ENCODE measurements at places on chromosomes 2 and 18.
A peak's percentile ranks its signal among the peaks of the same experiment; 100 is the strongest.

DNA sequence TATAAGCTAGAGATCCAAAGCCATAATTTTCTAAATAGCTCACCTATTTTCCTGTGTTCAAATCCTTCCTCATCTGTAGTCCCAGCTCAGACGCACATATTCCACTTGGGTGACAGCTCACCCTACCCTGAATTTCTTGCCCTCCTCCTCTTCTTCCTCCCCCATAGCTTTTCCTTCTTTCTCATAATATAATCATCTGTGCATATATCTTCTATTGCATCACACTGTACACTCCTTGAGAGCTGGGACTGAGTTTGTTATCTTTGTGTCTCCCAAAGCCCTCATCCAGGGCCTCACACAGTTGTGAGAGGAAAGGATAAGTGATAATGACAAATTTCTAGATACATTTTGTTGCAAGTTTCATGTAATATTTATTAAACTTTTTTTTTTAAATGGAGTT lies 55.9 kb upstream of the RTN4 start:
- DNase-seq: no peak

GRCh38 chr18:7604361-7604760 lies 37.2 kb downstream of the PTPRM start:
- no peak for DNase-seq

DNA sequence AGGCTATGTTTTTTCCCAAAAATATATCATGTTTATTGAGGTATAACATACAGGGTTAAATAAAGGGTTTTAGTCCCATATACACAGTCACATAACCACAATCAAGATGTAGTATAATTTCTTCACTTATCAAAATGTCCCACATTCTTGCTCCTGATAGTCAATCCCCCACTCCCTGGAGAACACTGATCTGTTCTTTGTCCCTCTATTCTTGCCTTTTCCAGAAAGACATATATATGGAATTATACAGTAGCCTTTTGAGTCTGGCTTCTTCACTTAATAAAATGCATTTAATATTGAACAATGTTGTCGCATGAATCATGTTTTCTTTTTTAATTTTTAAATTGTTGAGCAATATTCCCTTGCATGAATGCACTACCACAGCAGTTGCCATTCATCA lies 1059.7 kb downstream of the TSN start:
- no peak for DNase-seq

DNA sequence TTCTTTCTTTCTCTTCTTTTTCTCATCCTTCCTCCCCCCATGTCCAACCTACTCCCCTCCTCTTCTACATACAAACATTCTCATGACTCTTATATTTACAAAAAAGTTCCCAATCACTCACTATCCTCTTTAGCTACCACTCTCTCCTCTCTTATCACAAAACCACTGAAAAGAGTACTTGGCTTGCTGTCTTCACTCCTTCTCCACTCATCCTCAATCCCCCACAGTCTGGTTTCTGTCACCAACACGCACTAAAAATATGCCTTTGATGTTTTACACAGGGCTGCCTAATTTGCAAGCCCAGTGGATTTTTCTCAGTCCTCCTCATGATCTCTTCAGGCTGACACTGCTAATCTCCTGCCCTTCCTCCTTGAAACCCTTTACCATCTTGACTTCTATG lies 159.5 kb downstream of the TNS1 start:
- DNase-seq: no peak

GRCh38 chr2:195824478-195824877 lies 167.5 kb downstream of the SLC39A10 start:
- DNase-seq: no peak

- no peak for DNase-seq
Observed at GRCh38 chr18:60686142-60686541, 313.6 kb upstream of the MC4R start.

- peak; percentile 61 for DNase-seq
Observed at GRCh38 chr18:49813319-49814146, at the start of gene ACAA2. Gene ACAA2 (minus strand): TSS chr18:49813533. CDS start chr18:49813484, 49 bp downstream.

DNA sequence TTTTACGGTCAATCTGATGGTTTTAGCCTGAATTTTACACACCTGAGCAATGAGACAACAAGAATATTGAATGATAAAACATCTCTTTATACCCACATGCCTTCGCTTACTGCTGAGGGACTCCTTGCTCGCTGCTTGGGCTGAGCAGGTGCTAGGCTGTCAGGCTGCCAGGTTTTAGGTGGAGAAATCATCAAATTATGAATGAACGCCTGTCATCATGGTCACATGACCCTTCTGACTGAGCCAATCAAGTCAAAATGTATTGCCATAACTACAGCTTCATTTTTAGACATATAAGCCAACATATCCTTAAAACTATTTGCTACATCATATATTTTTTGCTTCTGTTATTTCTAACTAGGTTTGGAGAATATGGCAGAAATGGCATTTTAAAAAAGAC lies 274.0 kb downstream of the LNPK start:
- no peak for DNase-seq

DNA sequence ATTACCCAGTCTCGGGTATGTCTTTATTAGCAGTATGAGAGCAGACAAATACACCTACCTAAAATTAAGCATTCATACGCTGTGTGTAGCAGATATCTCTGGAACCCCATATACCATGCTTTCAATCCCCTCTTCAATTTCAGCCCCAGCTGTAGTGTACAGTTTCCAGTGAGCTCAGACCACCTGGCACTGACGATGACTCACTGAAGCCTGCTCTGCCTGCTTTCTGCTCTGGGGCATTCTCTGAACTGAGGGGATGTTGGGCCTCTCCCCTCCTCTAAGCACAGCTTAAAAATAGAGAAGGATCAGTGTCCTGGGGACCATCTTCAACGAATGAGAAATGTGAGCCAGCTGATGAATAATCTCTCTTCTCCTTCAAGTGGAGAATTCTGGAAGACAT lies 8.7 kb upstream of the CCL20 start:
- no peak for DNase-seq

- DNase-seq: no peak
Observed at GRCh38 chr2:232523682-232524597, 2.0 kb upstream of the CHRND start.

DNA sequence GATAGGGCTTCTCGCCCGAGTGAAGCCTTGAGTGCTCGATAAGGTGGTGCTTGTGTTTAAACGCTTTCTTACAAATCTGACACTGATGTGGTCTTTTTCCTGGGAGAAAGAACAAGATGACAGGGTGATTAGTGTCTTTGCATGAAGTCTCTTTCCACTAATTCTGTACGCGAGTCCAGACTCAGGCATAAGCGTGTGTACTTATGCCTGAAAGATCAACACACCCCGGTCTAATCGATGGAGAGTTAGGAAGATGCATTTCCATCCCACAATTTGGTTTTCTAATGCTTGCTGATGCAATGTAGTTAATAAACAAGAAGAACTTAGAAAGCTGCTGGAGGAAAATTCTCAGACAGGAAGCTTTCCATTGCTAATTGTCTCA lies 130.0 kb downstream of the ZEB2 start:
- no peak for DNase-seq

DNA sequence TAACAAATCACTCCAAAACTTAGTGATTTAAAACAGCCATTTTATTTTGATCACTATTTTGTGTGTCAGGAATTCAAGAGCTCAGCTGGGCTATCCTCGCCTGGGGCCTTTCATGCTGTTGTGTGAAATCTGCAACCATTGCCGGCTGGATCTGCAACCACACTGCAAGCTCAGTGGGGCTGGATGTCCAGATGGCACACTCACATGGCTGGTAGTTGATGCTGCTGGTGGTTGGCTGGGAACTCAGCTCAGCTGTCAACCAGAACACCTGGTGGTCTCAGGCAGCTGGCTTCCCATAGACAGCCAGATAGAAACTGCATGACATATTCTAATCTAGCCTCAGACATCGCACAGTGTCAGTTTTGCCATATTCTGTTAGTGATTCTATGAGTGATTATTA lies 30.6 kb upstream of the AP1S3 start:
- DNase-seq: no peak

DNA sequence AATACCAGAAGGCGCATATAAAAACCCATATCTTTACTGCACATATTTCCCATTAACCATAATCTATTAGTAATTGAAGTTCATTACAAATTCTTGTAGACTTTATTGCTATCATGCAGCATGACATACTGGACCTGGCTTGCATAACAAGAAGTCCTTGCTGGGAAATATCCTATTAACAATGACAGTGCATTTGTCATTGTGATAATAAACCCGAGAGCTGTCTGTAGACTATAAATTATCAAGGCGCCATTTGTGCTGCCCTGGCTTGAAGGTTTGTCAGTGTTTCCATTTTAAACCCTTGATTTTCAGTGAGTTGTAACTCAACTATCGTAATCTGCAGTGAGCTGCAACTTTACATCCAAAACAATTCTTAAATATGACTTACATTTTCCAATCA lies 59.0 kb downstream of the HNMT start:
- no peak for DNase-seq

DNA sequence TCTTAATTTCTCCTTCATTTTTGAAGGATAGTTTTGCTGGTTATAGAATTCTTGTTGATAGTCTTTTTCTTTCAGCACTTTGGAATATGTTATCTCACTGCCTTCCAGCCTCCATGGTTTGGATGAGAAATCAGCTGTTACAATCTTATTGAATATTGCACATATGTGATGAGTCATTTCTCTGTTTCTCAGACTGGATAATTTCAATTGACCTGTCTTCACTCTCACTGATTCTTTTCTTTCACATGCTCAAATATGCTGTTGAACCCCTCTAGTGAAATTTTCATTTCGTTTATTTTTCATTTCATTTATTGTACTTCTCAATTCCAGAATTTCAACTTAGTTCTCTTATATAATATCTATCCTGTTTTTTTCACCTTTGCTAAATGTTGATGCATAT lies 22.2 kb downstream of the PDK1 start:
- no peak for DNase-seq

- no peak for DNase-seq
Observed at GRCh38 chr2:157427003-157427921, 16.6 kb downstream of the CYTIP start.

GRCh38 chr2:185255566-185255965 lies 483.0 kb upstream of the FSIP2 start:
- DNase-seq: no peak

DNA sequence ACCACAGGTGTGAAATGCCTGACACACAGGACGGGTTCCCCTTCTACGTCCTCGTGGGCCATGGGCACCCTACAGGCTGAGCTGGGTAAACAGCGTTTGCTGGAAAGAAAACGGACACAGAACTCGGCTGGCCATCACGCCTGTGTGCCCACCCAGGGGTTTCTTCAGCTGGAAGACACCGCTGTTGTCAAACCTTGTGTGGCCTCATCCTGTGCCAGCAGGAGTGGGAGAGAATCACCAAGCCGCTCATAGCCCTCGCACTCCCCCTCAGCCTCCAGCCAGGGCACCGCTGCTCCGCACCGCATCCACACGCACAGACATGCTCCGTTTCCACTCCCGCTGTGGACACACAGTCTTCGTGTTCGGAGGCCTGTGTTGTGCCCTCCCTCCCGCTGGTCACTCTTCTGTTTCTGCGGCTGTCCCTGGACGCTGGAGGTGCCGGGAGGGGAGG lies 161.4 kb downstream of the PXDN start:
- no peak for DNase-seq

- no peak for DNase-seq
Observed at GRCh38 chr2:237815637-237816036, 17.1 kb downstream of the RBM44 start.

GRCh38 chr2:221674446-221674845 lies 102.3 kb upstream of the EPHA4 start:
- DNase-seq: no peak

DNA sequence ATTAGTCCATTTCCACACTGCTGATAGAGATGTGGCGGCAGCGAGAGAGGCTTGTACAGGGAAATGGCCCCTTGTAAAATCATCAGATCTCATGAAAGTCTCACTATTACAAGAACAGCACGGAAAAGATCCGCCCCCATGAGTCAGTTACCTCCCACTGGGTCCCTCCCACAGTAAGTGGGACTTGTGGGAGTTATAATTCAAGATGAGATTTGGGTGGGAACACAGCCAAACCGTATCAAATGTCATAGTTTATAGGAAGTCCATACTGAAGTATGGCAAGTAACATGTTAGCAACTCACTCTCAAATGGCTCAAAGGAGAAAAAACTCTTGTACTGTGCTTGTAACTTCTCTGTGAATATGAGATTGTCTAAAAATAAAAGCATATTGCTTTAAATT lies 56.1 kb downstream of the FARP2 start:
- no peak for DNase-seq

DNA sequence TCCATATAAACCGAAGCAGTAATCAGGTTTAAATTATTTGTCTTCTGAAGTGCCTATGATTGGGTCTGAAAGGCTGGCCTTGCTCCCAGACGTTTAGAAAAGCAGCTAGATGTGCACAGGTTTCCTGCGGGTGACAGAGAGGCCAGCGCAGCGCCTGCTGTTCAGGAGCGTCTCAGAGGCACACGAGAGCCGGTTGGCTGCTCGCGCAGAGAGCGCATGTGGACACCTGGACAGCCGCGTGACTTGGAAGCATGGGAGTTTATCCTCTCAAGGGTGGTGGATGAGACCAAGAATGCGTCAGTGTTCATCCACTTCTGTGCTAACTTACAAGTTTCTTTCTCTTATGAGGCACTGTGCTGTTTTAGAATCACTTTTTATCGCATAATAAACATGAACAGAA lies 303.7 kb downstream of the PTGR3 start:
- DNase-seq: no peak

GRCh38 chr18:11861583-11862288 lies 10.5 kb downstream of the CHMP1B start:
- DNase-seq: no peak

DNA sequence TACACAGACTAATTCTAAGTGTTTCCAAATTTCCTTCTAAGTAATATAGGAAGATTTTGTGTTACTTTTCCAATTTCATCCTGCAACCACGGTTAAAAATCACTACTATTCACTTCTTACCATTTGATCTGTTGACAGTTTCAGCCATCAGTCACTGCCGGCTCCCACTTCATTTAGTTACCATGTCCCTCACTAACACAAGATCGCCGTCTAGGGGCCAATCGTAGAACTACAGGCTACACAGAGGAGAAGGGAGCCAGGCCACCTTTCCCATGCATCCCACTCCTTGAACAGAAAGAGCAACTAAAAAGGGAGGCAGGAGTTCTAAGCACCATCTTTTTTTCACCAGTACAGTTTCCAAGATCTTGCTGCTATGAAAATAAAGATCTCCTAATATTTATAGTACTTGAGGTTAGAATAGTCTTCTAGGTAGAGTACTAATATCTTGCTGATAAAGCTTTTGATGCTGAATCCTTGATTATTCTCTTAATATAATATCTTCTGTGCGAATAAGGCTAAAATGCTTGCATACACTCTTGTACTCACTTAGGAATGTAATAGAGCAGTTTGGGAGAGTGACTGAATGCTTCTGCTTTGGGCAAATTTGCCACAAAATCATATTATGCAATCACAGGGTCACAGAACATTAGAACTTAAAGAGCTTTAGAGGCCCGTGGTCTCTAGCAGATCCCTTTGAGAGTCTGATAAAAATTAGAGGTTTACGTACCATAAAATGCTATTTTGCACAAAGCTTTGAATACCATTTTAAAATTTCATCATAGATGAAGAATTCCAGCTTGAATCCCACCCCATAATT lies 39.5 kb upstream of the CYP1B1 start:
- peak; percentile 45 for DNase-seq

GRCh38 chr2:184444217-184444616 lies 154.1 kb upstream of the ZNF804A start:
- no peak for DNase-seq

- DNase-seq: no peak
Observed at GRCh38 chr2:150267651-150268415, 219.6 kb downstream of the RND3 start.

All from stimulated activated CD4-positive, alpha-beta T cell treated with anti-CD3 and anti-CD28 coated beads, TNF-alpha, amount 100 ng/mL, for 24 hours (primary cell).